ENCODE measurements at places on chromosomes 7 and 10.

DNA sequence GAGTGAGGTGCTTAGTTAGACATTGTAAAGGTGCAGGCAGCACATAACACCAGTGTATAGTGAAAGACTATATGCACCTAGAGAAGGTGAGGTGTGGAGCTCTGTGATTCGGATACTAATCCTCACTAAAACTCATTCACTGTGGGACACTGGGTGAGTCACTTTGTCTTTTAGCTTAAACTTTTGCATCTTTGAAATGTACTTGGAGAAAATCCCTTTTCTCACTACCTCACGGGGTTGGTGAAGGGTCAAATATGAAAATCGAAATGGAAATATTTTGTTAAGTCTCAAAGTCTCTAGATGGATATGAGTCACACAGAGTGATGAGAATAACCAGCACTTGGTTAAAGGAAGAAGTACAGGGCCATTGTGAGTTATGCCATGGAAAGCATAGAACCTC lies 38.0 kb downstream of the MDFIC start:
- DNase-seq: no peak

DNA sequence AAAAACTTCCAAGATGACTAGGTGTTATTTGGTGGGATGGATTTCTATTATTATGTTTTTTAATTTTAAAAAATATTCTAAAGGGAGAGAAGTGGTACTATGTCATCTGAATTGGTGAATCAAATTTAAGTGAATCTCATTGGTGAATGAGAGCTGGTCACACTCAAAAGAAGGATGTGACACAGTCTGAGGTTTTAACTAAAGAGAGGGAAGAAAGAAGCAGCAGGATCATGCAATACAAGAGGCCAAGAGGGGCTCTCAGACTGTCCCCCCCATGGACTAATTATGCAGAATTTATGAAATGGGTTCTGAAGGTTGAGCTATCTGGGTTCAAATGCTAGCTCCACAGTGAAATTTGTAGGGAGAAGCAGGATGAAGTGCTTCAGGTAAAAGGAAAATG lies 16.2 kb downstream of the MACC1 start:
- no peak for DNase-seq

DNA sequence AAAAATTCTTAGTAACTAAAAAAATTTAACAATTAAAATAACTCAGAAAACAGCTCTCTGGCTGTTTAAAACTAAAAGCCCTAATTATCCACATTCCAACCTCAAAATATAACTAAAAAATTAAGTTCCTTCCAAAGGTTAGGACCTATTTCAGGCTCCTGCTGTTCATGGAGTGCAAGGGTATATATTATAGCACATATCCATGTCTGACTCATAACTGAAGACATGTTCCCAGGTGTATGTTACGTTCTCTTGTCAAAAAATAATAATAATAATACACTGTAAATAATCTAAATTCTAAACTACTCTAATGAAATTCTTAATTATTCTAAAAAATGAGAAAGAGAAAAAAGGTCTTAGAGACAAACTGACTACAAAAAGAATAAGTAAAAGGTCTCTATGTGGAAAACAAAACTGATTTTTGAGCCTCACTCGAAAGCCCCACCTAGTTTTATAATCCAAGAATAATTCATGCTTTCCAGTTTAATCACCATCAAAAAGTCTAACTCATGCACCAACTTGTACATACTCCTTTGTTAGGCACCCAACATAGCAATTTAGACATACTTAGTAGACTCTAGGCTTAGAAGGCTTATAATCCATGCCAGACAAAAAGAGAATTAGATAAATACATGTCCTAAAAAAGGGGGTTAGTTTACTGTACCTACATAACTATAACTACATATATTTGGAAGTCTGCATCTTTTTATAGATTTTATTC lies 171.4 kb downstream of the KMT2E start:
- no peak for DNase-seq

DNA sequence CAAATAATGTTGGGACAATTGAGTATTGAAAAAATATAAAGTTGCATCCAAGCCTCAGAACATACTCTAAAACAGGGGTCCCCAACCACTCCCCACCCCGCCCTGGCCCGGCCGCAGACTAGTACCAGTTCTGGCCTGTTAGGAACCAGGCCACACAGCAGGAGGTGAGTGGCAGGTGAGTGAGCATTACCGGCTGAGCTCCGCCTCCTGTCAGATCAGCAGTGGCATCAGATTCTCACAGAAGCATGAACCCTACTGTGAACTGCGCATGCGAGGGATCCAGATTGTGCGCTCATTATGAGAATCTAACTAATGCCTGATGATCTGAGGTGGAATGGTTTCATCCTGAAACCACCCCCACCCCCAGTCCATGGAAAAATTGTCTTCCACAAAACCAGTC lies 19.4 kb downstream of the HIPK2 start:
- DNase-seq: no peak

GRCh38 chr10:88042160-88043100 lies 179.0 kb downstream of the PTEN start:
- peak; percentile 76 for DNase-seq

DNA sequence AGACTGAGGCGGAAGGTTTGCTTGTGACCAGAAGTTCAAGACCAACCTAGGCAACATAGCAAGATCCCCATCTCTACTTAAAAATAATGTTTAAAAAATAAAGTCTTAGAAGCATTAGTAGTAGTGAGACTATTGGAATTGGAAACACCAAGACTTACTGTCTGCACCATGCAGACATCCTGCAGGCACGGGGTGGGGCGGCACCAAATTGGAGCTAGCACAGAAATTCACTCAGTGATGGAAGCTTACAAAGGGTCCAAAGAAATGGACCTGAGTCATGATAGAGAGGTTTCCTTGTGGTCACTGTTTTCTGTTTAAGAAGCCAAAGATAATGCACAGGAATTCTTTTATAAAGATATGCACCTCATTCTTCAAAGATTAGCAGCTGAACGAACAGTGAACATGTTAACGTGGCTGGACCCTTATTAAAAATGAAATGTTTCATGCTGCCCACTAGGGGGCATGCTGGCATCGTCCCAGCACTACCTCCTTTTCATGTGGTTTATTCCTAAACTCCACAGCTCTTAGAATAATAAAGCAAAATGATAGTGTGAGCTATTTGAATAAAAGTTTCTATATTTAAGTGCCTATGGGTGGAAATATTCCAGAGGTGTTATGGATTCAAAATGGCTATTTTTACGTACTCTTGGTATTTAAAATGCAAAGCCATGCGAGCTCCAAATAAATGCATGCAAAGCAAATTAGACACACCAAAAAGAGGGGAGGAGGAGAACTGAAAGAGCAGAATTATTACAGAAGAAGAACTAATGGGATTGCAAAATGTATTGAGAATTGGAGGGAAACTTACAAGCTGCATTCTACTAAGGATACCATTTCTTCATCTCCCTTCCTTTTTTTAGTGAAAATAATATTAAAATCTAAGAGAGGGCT lies 28.6 kb downstream of the PDSS1 start:
- peak; percentile 25 for DNase-seq

DNA sequence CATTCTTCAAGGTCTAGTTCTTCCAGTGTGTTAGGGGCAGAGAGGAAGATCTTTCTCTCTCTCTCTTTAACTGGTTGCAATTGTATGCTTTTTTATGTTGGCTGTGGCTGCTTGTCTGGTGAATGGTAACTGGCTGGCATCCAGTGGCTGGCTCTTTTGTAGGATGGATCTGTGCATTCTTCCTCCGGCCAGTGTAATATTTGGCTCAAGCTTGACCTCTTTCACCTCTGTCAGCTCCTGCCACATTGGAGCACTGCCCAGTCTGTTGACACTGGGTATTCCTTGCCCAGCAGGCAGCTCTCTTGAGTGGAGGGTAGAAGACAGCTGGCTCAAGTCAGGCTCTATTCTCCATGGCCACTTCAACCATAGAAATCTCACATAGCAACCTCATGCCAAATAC lies 528.3 kb downstream of the PHTF2 start:
- DNase-seq: no peak

- DNase-seq: no peak
Observed at GRCh38 chr7:108395426-108395825, 60.8 kb downstream of the NRCAM start.

DNA sequence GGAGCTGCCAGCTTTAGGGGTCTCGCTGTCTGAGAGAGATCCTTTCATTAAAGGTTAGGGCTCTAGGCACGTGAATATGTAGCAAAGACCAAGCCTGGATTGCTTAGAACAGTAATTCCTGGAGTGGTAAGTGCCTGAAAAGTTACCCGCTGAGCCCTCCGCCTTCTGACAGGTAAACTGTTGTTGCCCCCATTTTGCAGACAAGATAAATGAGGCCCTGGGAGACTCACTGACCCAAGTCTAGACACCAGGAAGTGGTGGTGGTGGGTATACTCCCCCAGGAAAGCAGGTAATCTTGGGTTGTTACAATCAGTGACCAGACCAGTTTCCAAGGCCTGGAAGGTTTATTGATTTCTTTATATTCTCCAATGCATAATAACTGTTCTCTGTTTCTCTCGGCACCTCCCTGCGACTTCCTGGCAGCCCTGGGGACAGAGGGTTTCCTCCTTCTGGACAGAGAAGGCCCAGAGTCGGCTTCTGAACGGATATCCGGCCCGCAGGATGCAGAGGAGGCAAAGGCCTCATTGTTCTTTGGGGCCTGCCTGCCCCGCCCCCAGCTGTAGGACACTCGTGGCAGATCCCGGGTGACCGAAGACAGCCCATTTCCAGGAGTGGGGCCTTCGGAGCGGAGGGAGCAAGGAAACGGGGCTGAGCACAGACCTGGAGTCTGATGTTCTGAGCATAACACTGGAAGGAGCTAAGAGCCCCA lies 1.3 kb upstream of the GRK5 start:
- peak; percentile 51 for DNase-seq

GRCh38 chr10:86368046-86368445 lies 1.5 kb upstream of the GRID1 start:
- DNase-seq: no peak

- DNase-seq: no peak
Observed at GRCh38 chr7:132666071-132666773, 90.0 kb upstream of the PLXNA4 start.

DNA sequence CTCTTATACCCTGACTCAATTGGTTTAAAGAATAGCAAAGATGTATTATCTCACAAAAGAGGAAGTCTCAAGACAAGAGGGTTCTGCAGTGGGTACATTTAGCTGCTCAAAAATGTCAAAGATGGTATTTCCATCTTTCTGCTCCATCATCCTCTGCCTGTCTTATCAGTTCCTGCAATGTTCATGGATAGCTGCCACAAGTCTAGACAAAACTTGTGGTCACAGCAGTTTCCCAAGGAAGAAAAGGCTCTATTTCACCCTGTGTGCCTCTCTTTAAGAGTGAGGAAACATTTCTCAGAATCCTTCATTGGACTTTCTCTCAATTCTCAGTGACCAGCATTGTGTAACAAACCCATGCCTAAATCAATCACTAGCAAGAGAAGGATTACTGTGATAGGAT lies 634.2 kb upstream of the AUTS2 start:
- DNase-seq: no peak

- DNase-seq: no peak
Observed at GRCh38 chr7:11714205-11714604, 117.8 kb downstream of the THSD7A start.

- no peak for DNase-seq
Observed at GRCh38 chr7:139095194-139095659, 14.3 kb downstream of the ZC3HAV1 start.

- DNase-seq: no peak
Observed at GRCh38 chr7:157547102-157547501, 210.3 kb downstream of the DNAJB6 start.

DNA sequence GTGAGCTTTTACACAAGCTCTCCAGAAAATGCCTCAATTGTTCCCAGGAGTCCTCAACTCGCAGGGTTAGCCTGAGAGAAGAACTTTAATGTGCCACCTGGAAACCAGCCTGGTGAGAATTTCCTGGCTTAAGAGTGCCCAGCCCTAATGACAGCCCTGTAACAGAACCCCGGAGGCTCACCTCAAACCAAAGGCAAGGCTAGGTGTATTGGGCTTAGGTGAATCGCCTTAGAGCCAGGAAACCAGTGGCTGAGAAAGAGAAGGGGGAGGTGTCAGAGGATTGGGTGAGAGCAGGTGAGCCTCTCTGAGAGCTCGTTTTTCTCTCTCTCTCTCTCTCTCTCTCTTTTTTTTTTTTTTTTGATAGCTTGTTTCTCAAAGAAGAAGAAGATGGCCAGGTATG lies 7.3 kb downstream of the OCM2 start:
- no peak for DNase-seq

DNA sequence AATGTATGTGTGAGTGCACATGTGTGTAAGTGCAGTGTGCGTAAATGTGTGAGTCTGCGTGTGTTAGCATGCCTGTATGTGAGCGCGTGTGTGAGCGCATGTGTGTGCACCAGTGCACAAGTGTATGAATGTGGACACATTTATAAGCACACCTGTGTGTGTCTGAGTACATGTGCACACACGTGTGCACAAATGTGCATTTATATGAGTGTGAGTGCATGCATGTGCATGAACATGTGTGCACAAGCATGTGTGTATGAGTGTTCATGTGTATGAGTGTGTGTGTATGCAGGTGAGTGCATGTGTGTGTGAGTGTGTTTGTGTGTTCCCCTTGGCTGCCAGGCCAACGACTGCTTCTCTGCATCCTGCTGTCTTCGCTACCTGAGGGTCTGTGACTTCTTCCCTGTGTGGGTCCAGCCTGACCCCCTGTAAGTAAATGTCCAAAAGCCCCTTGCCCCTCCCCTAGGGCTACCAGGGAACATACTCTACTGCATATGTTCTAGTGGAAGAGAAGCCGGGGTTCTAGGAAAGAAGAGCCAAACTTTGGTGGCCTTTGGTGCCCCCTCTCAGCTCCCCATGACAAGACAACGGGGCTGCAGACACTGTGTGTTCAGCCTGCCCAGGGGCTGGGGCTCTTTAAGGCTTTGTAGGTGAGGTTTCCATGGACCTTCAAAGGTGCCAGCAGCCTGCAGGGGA lies 17.0 kb downstream of the GOLGA7B start:
- no peak for DNase-seq

GRCh38 chr10:103888113-103888841 lies 29.7 kb downstream of the STN1 start:
- peak; percentile 86 for DNase-seq

DNA sequence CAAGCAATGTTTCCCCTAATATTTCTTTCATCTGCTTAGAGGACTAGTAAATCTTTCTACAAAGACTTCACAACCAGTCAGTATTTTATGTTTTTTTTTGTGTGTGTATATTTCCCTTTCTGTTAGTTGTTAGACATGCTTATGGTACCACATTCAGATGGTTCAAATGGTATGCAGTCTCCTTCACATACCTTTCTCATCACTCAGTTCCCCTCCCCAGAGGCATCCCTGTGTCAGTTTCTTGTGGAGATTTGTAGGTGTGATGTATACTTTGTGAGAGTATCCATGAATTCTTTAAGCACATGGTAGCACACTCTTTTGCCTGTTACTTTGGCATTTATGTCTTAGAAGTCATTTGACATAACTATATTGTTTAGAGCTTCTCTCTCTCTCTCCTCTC lies 4.4 kb downstream of the ZNF485 start:
- DNase-seq: no peak
